Activated naive CD4-positive, alpha-beta T cell treated with Interleukin-2 at 50 U/mL for 16 hours (primary cell): ENCODE measurements at places on chromosomes 1 and 21.

- DNase-seq: no peak
Observed at GRCh38 chr1:84677415-84678099, 12.7 kb downstream of the SSX2IP start.

DNA sequence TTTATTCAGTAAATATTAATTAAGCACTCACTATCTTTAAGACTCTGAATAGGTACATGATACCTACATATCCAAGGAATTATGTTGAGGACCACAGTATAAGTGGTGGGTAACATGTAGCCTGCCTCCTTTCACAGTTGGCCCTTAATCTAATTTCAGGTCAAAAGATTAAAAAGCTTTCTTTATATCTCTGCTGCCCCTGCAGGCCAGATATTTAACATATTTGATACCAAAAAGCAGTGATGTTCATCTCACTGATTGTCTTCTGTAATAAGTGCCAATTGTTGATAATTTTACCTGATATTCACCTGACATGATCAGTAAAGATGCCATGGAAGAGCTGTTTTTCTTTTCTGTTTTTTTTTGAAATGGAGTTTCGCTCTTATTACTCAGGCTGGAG lies 36.5 kb downstream of the RLF start:
- no peak for DNase-seq

DNA sequence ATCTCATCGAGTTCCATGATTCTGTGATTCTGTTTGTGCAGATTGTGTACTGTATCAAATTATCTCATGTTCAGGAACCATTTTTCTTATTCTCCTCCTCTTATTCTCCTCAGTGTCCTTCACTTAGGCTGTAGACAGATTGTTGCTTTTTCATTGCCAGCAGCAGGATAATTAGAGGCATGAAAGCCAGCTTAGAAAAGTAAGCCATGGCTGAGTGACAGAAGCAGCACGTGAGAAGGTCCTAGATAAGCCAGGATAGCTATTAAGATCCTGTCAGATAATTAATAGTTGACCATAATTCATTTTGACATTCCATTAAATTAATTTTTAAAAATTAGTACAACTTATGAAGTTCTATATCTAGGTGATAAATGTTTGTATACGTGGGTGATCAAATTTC lies 60.8 kb upstream of the PRKACB start:
- no peak for DNase-seq

DNA sequence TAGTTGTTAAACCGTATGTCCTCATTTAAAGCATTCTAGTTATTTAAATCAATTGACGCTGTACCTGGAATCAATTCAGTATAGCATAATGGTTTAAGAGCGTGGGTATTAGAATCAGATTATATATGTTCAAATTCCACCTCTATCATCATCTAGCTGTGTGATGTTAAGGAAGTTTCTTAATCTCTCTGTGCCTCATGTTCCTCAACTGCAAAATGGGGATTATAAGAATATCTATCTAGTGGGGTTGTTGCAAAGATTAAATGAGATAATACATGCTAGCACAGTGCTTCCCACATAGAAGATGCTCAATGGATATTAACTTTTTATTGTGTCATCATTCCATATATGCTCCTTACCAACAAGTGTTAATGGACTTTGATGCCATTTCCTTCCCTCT lies 16.0 kb downstream of the MIXL1 start:
- DNase-seq: no peak

- DNase-seq: no peak
Observed at GRCh38 chr1:109750920-109751319, 10.1 kb upstream of the GSTM3 start.

- DNase-seq: no peak
Observed at GRCh38 chr1:61426254-61426653, 298.7 kb downstream of the TM2D1 start.

- DNase-seq: no peak
Observed at GRCh38 chr1:40363721-40364120, 9.8 kb upstream of the SMAP2 start.

DNA sequence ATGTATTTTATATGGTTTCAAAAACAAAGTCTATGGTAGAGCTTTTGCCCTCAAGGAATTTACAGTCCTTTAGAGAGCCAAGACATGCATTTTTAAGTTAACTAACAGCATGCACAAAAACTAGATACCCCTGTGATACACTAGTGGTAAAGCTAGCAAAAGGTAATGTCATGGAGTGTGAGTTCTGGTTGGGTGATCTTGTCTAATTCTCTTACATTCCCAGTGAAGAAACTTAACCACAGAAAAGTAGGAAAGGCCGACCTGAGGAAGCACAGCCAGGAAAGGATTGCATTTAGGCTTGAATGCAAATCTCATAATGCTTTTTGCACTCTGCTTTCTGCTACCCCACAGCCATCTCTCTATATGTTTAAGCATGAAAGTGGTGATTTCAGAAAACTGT lies 202.2 kb downstream of the ROR1 start:
- no peak for DNase-seq

GRCh38 chr1:85992791-85993190 lies 163.8 kb downstream of the COL24A1 start:
- DNase-seq: no peak

- DNase-seq: no peak
Observed at GRCh38 chr21:38493549-38494250, 4.6 kb downstream of the ERG start.

GRCh38 chr1:28394136-28394535 lies 24.6 kb downstream of the PHACTR4 start:
- DNase-seq: no peak

DNA sequence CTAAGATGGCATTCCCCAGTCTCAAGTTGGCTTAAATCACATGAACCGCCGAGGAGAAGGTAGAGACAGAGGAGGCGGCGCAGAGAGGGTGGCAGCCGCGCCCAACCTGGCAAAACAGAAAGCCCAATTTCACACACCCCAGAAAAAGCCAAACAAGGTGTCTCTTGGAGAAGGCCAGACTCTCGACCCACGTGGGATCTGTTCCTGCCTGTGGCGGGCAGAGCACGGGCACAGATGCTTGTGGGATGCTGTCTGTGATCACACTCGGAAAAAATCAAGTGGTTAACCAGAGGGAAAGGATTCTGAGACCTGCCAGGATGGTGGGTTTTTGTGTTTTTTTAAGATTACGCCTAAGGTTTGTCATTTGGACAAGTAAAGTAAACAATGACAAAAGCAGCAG lies 80.7 kb downstream of the MRPL37 start:
- no peak for DNase-seq

GRCh38 chr1:229993894-229994293 lies 73.1 kb upstream of the GALNT2 start:
- DNase-seq: no peak

- DNase-seq: no peak
Observed at GRCh38 chr1:19758227-19758830, 41.4 kb downstream of the TMCO4 start.

DNA sequence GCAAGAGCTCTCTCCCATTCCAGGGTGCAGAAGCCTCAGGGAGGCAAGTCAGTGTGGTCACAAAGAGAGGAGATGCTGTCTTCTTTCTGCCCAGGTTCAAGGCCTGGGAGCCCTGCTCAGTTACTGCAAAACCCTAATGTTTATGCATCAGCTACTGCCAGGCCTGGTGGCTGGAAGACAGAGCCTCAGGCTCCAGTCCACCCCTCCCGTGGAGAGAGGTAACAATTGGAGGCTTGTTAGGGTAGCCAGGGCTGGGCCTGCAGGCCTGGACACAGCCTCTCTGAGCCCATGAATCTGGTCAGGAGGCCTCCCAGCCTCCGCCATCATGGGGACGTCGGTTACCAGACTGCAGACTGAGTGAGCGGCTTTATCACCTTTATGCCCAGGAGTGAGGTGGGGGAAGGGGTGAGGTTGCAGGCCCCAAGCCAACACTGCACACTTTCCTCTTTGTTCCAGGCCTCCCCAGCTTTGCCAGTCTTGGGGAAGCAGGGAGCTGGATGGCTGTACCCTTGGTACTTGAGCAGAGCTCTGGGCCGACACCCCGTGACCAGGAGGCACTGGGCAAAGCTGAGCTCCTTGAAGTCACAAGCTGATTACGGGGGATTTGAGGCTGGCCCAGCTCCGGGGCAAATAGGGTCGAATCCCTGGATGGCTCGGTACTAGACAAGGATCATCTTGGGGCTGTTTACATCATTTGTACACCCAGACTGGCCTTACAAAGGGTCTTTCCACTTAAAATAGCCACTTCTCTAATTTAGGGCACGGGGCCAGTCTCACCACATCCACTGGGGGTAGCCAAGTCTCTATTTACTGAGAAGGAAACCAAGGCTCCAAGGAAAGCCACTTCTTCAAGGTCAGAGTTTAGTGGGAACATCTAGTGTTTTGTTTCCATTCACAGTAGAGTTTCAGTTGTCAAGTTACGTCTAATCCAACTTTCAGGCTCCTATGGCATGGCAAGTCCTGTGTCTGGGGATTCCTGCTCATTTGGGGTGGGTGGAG lies 5.2 kb downstream of the SLC2A1 start:
- no peak for DNase-seq

DNA sequence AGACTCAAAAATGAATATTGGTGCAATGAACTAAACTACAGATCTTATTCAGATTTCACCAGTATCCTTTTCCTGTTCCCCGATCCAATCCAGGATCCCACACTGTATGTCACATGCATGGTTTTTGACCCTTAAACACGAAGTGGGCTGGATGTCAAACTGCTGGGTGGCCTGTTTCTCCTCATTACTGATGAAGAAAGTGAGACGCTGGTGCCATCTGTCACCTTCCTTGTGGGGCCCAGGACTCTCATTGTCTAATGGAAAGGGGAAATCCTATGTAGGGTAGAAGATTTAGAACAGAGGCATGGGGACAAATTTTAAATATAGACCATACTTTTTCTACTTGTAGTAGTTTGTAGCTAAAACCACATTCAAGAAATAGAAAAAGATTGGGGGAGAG lies 56.2 kb downstream of the DISC1 start:
- DNase-seq: no peak

DNA sequence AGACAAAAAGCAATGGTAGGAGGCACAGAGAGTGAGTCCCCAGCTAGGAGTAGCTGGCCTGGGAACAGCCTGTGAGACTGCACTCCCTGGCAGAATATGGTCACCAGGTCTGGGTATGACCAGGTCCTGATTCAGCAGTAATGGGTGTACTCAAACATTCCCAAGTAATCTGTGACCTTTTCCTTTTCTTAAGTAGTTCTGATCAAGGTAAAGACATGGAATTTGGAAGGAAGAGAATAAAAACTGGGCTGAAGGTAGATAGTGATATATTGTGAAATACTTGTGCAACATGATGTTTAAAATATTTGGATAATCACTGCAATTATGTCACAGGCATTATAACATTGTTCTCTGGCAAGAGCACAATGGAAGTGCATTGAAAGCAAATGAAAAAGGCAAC lies 147.2 kb upstream of the DPYD start:
- no peak for DNase-seq
